ENCODE measurements at places on chromosomes 11 and 22.

- DNase-seq: no peak
Observed at GRCh38 chr11:20397281-20397680, 9.8 kb downstream of the PRMT3 start.

- DNase-seq: no peak
Observed at GRCh38 chr11:78647986-78648875, 73.6 kb upstream of the NARS2 start.

GRCh38 chr22:39471381-39472141 is 14.7 kb downstream of the MGAT3 start:
- DNase-seq: no peak

DNA sequence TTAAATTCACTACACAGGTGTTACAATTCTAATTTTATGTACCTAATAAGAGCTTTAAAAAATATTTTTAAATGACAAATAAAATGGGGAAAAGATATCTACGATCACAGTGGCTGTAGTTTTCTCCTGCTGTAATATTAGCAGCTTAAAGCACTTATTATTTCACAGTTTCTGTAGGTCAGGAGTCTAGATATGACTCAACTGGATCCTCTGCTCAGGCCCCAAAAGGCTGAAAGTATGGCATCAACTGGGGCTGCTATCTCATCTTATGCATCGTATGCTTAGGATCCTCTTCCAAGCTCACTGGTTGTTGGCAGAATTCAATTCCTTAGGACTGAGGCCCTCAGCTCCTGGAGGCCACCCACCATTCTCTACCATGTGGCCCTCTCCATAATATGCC is 12.8 kb downstream of the FBXO3 start:
- DNase-seq: no peak

GRCh38 chr11:62553080-62553838 is 6.7 kb upstream of the AHNAK start:
- no peak for DNase-seq

- no peak for DNase-seq
Observed at GRCh38 chr11:12938590-12939247, 70.4 kb upstream of the RASSF10 start.

DNA sequence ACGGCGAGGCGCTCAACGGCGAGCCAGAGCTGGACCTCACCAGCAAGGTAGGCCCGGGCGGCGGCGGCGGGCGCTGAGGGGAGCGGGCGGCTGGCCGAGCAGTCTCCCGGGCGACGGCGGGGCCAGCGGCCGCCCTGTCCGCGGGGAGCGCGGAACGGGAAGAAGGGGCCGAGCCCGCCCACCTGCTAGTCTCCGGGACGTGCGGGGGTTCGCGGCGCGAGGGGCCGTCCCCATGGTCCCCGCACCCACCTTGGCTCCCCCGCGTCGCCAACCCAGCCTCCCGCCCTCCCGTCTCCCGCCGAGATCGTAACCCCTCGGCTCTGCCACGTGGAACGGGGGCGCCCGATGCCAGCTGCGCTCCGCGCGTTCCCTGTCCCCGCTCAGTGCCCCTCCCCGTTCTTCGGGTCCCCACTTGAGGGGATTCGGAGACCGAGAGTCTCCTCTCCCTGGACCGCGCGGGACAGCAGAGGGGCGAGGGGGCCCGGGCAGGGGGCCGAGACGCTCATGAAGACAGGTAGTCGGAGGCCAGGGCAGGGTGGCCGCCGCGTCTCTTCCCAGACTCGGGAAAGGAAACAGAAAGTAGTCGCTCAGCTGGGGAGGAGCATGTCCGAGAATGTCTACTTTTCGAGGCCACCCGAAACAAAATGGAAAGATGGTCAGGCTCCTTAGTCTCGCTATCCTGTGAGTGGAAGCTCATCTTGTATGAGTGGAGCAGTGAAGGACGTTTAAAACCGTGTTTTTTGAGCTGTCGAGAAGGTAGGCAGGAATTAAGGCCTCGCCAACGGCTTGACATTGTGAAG is 557 bp downstream of the GTPBP1 start:
- DNase-seq: no peak

DNA sequence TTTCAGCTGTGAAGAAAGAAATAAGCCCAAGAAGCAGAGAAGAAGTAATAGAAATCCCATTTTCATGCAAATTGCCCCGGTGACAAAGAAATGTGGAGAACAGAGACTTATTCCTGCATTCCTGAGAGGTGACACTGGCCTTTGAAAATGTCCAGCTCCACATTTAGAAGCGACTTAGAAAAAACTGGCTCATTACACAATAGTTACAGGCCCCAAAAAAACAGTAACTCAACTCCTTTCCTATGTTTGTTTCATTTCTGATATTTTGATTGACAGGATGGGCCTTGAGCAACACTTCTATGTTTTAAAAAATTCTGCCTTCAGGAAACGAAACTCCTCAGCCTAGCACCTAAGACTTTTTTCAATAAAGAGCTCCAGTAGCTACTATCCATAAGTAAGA is 726.9 kb upstream of the TENM4 start:
- no peak for DNase-seq

All from stimulated activated CD8-positive, alpha-beta memory T cell treated with anti-CD3 and anti-CD28 coated beads, Interleukin-15, amount 100 ng/mL, for 24 hours (primary cell).